Colonic mucosa (tissue), 4 donors: ENCODE measurements at places on chromosomes 5 and 9. TPM values are rescaled to one million over a fixed set of nuclear protein-coding genes. Genes with fewer than 3 reads are reported as not detected.

DNA sequence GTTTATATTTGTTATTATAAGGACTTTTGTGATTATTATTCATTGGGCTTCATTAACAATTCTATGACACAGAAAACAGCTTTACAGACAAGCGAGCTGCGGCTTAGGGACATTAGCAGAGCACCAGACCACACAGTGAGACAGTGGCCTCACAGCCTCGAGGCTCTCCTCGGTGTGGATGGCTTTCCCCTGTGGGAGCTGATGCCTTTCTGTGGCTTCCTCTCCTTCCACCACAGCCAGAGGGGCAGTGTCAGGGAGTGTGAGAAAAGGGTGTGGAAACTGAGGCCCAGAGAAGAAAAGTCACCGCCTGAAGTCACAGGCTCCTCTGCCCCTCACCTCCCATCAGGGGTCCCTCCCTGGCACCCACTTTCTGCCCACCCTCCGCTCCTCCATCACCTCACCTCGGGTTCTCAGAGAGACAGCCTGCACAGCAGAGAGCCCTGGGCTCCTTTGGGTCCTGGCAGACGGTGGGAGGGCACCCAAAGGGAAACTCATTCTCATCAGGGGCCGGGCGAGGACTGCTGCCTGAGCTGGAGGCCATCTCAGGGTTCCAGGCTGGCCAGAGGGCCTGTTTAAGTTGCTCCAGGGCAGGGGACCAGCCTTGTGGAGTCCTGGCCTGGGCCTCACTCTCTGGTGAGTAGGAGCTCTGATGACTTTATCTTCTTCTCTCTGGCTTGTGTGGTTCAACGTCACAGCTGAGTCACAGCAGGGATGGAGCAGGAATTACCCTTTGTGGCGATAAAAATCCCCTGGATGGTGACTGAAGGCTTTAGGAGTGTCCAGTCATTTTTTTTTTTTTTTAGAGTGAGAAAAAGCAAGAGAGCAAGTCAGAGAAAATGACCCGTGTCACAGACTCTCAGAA is 830 bp downstream of the TRAF1 start:
- peak overlapping the region; percentile 8 for H3K4me3 ChIP-seq
- H3K27me3 ChIP-seq: no peaks in the 10 kb centered on the region
- H3K4me1 ChIP-seq: no peaks in the 10 kb centered on the region
- H3K36me3 ChIP-seq: no peaks in the 10 kb centered on the region
- DNase-seq: no peak
- peak overlapping the region; percentile 60 for H3K27ac ChIP-seq

Gene LRRC14B
- not detected for total RNA-seq

- no peak for DNase-seq
- no peaks in the 10 kb centered on the region for H3K27me3 ChIP-seq
- H3K36me3 ChIP-seq: no peaks in the 10 kb centered on the region
- no peaks in the 10 kb centered on the region for H3K4me1 ChIP-seq
Measured at GRCh38 chr5:158594595-158595242, 505.0 kb downstream of the EBF1 start.

GRCh38 chr5:88830567-88830966 is 52.4 kb downstream of the MEF2C start:
- DNase-seq: no peak
- no peaks in the 10 kb centered on the region for H3K27me3 ChIP-seq
- H3K36me3 ChIP-seq: no peaks in the 10 kb centered on the region

Gene TEX48
- total RNA-seq: not detected

GRCh38 chr9:123948286-123948685 is 18.4 kb upstream of the DENND1A start:
- no peak overlapping the region for H3K27ac ChIP-seq
- no peak for DNase-seq
- H3K4me1 ChIP-seq: no peaks in the 10 kb centered on the region
- H3K4me3 ChIP-seq: no peak overlapping the region

- DNase-seq: peak; percentile 26
- no peaks in the 10 kb centered on the region for H3K36me3 ChIP-seq
- no peaks in the 10 kb centered on the region for H3K4me1 ChIP-seq
- H3K27me3 ChIP-seq: no peaks in the 10 kb centered on the region
- H3K27ac ChIP-seq: no peak overlapping the region
Measured at GRCh38 chr5:143161885-143162540, 241.5 kb downstream of the NR3C1 start.

Gene PCDHA1
- total RNA-seq: 0.13 TPM

DNA sequence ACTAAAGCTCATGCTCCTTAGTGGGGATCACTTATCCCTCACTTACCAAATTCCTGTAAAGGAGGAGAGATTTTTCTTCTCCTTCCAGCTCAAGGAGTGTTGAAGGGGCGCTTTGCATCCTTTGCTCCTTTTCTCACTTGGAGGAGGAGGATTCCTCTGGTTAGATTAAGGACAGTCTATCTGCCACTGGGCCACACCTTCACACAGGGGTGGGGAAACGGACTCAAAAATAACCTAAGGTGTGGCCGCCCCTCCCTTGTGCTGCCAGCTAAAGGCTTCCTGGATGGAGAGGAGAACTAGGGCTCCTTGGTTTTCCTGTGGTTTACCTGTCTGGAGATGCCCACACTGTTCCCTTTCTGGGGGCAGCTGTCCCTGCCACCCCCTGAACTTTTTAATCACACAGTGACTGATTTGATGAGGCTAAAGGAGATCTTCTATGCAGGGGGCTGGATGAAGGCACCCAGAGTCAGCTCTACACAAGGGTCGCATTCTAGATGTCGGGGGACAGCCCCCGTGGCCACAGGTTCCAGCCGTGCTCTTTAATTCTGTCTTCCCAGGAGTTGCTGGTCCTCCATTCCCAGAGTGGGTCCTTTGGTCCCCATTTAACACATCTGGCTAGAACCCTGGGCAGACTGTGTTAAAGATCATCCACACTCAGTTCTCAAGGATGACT is 14.4 kb downstream of the GLRX start:
- no peaks in the 10 kb centered on the region for H3K27me3 ChIP-seq
- no peak overlapping the region for H3K4me3 ChIP-seq
- no peaks in the 10 kb centered on the region for H3K36me3 ChIP-seq

DNA sequence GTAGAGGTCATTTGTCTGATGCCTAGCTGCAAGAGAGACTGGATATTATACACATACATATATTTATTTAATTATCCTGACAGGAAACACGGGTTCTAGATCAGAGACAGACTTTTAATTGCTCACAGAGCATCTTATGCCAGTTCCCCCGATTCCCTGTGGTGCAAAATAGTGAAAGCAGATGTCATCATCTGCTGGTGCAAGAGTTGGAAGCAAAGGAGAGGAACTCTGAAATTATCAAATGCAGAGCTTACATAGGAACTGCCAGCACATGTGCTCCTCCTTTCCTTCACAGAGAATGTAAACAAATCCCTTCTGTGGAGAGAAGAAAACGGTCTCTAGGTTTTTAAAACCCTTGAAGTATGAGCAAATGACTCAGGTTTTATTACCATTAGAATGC is 69.3 kb downstream of the DTWD2 start:
- H3K4me3 ChIP-seq: no peak overlapping the region
- no peaks in the 10 kb centered on the region for H3K4me1 ChIP-seq
- no peak for DNase-seq
- no peak overlapping the region for H3K27ac ChIP-seq
- H3K36me3 ChIP-seq: no peaks in the 10 kb centered on the region
